ENCODE measurements at places on chromosomes 7 and 10. TPM values are rescaled to one million over a fixed set of nuclear protein-coding genes. Genes with fewer than 3 reads are reported as not detected.
A peak's percentile ranks its signal among the peaks of the same experiment; 100 is the strongest.

TMEM184A gene
- total RNA-seq = 0.36 TPM

PTEN gene
- 49.9 TPM for total RNA-seq

HTRA1 gene
- 62.6 TPM for total RNA-seq

- H3K36me3 ChIP-seq = no peaks in the 10 kb centered on the region
- DNase-seq = no peak
- H3K4me1 ChIP-seq = peaks cover 27% of the 10 kb centered on the region
Observed at GRCh38 chr7:77426521-77427051, 10.4 kb upstream of the GSAP start.

DNA sequence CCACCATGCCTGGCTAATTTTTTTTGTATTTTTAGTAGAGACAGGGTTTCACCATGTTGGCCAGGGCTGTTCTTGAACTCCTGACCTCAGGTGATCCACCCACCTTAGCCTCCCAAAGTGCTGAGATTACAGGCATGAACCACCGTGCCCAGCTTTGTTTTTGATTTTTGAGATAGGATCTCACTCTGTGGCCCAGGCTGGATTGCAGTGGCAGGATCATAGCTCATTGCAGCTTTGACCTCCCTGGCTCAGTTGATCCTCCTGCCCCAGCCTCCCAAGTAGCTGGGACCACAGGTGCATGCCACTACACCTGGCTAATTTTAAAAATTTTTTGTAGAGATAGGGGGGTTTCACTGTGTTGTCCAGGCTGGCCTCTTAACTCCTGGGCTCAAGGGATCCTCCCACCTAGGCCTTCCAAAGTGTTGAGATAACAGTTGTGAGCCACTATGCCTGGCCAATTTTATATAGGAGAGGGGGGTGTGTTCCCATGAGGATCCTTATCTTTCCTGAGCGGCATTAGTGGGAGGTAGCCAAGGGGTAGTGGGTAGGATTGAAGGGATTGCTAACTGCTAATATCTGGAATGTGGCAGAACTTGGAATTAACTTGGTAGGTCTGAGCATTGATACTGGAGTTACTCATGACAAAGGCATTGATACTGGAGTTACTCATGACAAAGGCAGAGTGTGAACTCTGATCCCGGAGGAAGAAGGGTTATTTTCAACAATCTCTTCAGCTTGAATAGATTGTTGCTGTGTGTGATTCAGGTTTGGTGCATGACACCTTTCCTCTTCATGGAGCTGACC lies 1.0 kb upstream of the NOLC1 start:
- no peak for DNase-seq
- H3K27ac ChIP-seq = peak overlapping the region; percentile 92
- no peaks in the 10 kb centered on the region for H3K27me3 ChIP-seq
- H3K4me1 ChIP-seq = peaks cover 29% of the 10 kb centered on the region
- H3K4me3 ChIP-seq = peak overlapping the region; percentile 83
- peaks cover 51% of the 10 kb centered on the region for H3K36me3 ChIP-seq

DNA sequence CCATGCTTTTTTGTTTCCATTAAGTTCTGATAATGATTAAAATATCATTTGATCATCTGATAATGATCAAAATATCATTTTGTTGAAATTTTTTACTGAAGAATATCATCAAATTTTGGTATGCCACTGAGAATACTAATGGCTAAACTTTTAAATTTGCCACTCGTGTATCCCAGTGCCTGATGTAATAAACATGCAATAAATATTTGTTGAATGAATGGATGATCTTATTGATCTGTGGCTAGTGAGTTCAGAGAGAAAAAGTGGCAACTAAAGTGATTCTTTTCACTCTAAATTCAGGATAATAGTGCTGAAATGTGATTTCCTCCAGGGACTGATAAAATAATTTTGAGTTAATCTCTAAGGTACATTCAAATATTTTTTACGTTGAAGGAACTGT lies 159.3 kb upstream of the WNT16 start:
- H3K4me1 ChIP-seq = peaks cover 9% of the 10 kb centered on the region
- no peak for DNase-seq
- H3K27me3 ChIP-seq = no peaks in the 10 kb centered on the region
- H3K27ac ChIP-seq = no peak overlapping the region

DNA sequence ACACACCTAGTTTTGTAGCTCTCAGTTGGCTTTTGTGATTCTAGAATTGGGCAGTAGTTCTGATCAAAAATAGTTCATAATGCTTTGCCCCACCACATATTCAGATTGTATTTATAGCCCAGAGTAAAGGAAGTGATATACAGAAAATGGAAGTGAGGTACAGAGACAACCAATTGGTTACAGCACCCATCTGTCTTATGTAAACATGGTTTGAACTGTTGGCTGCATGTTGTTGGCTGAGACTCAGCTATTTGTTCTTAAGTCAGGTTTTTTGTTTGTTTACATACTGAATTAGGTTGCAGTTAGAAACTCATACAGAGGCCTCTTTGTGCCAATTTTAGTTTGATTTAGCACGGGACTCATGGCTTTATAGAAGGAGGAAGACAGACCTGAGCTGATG lies 158.9 kb upstream of the GPR26 start:
- no peak for DNase-seq
- peaks cover 22% of the 10 kb centered on the region for H3K27me3 ChIP-seq

GRCh38 chr10:74825371-74826141 lies 844 bp upstream of the KAT6B start:
- DNase-seq = peak; percentile 66
- peak overlapping the region; percentile 96 for H3K4me3 ChIP-seq
- peak overlapping the region; percentile 96 for H3K27ac ChIP-seq
- peaks cover 62% of the 10 kb centered on the region for H3K4me1 ChIP-seq

Measured in left ventricle myocardium inferior (tissue), 1 donor.